ENCODE measurements at places on chromosomes 7 and 10. TPM values are rescaled to one million over a fixed set of nuclear protein-coding genes. Genes with fewer than 3 reads are reported as not detected.

Gene WEE2
- total RNA-seq = not detected

Gene GBX1
- not detected for total RNA-seq

DNA sequence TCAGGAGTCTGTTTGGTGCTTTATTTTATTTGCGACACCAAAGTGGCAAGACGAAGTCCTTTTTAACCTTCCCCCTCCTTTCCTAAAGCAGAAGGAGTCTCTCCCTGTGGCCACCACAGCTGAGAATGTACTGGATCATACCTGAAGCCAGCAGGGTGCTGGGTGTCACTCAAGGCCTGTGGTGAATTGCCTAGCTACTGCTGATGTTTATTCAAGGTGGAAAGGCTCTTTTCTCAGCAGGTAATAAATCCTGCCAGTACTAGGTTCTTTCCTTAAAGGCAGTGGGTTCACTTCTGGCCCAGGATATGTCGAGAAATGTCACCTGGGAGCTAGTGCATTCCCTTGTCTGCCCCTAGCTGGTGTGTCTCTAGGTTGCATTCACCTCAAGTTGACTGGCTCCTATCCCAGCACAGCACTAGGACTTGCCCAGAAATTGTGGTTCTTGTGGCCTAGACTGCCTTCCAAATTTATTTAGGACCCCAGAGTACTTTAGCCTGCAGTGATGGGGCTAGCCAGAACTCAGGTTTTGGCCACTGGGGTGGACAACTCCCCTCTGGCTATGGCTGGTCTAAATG, 60.8 kb upstream of the FAM3C start:
- no peaks in the 10 kb centered on the region for H3K36me3 ChIP-seq
- H3K27me3 ChIP-seq = no peaks in the 10 kb centered on the region
- H3K27ac ChIP-seq = no peak overlapping the region

Gene GIMAP5
- total RNA-seq = not detected

Gene DEPP1
- 0.84 TPM for total RNA-seq

DNA sequence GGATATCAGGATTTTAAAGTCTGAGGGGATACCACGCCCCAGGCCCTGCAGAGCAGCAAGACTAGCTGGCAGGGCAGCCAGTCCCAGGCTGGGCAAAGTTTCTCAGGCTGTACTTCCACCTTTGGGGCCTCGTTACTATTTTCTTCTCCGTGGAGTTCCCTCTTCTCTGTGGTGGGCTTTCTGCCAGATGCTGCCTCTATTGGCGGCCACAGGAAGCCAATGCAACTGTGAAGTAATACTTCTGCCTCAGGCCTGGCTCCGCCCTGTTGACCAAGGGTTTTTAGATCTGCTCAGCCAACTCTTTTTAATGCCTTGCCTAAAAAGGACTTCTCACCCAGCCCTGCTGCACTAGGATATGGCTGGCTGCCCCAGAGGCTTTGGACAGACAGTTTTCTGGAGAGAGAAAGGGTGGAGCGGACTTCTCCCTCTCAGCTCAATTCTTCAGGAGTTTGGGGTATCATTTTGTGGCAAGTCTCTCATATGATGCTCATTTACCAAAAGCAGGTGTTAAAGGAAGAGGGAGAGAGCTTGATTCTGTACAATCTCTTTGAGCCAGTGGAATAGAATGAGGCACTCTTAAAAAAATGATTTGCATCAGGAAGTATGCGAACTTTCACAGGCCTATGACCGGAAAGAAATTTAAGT, 67.4 kb downstream of the HHEX start:
- no peak overlapping the region for H3K4me3 ChIP-seq
- H3K27me3 ChIP-seq = no peaks in the 10 kb centered on the region
- H3K4me1 ChIP-seq = peaks cover 13% of the 10 kb centered on the region
- peak overlapping the region; percentile 50 for H3K27ac ChIP-seq
- DNase-seq = peak; percentile 89

Gene IDI2
- not detected for total RNA-seq
